ENCODE measurements at places on chromosomes 13 and 19.

DNA sequence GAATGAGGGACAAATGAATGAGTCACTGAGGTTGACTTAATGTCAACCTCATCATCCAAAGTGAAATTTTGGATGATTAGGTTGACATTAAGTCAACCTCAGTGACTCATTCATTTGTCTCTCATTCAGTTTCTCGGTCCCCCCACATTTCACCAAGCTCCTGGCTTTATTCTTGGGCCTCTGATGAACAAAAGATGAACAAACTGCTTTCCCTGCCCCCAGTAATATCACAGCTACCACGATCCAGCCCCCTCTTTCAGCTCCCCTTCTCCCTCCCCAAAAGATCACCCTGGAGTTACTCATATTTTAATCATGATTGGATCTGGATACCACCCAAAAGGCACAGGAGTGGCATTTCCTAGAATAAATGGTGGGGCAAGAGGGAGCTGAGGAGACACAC, 10.8 kb downstream of the CEACAM18 start:
- DNase-seq, result no peak

DNA sequence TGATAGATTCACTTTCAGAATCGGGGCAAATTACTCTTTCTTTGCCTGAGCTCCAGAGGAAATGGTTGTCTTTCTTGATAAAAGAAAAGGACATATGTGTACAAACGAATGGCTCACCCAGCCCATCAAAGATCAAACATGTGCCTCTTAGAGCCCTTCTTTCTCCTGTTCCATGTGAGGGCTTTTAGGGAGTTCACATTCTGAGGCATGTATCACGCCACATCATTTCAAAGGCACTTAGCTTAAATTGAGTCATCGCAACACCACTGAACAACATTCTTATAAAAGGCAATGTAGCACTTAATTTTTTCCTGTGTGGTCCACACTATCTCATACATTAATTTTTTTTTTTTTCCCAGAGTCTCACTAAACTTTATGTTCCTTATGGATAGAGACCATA, 521.0 kb downstream of the SUCLA2 start:
- DNase-seq, result no peak

DNA sequence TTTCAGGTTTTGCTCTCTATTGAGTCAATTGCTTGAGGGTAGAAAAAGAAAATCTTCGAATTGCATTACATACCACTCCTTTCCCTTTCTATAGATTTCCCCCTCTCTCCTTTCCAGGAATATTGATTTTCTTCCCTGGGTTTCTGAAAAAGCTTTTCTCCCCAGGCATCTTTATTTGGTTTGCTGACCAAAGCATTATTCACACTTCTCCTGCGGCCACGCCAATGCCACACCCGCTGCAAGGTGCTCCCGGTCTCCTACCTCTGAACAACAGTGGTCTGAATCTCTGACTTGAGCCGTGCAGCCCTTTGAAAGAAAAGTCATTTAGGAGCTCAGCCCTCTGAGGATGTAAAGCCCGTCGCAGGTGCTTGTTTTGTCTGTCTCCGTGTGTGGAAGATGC, 350.9 kb upstream of the TMTC4 start:
- no peak for DNase-seq

GRCh38 chr19:35717665-35718344, at the start of gene KMT2B:
TSS of gene KMT2B (plus strand) at chr19:35718003. CDS start at chr19:35718019, 16 bp downstream.
- DNase-seq, result no peak

- DNase-seq, result no peak
Measured at GRCh38 chr13:67791047-67791446, 560.9 kb upstream of the PCDH9 start.

DNA sequence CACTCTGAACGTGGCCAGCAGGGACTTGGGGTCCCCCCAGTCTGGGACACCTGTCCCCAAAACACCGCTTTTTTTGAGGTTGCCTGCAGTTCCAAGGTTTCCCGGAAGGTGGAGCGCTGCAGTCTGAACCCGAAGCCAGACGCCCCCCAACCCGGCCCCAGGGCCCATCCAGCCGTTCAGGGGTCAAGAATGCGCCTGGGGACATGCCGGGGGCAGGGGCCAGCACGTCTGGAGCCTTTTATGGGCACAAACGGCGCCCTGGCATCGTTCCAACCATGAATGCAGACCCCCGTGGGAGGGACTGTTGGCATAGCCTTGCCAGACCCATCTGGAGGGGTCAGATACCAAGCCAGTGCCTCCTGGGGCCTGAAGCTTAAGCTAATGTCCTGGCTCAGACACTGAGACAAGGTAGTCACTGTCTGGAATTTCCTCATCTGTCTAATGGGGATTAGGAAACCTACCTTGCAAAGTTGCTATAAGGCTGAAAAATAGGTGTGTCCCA, 6.9 kb downstream of the S1PR5 start:
- DNase-seq, result no peak

DNA sequence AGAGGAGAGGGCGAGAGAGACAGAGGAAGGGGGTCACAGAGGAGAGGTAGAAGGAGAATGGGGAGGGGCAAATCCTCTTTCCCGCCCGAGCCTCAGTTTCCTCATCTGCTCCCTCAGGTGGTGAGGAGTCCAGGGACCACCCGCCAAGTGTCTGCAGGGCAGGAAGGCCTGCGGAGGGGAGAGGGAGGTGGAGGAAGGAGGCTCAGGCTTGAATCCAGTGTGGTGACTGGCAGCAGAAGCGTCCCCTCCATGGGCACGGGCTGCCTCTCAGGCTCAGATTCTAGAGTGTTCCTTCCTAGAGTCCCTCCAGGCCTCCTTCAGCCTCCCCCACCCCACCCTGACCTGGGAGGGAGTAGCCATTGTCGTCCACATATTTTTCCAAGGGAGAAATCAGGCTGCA, 16.5 kb upstream of the GARIN5A start:
- no peak for DNase-seq

DNA sequence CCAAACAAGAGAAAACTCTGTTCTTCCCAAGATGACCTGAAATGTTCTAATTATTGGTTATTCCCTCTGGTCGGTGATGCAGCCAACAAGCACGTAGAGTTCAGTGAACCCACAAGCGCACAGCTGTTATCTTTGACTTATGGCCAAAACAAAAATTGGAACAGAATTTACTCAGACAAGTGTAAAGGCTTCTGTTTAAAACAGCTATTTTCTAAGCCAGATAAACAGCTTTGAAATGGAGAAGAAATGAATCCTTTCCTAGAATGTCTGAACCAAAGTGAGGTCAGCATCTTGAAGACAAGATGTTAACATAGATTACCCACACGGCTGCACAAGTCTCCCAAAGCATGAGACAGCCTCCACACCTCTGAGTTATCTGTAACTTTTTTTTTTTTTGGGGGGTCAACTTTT, 669.2 kb downstream of the DIAPH3 start:
- DNase-seq, result no peak

DNA sequence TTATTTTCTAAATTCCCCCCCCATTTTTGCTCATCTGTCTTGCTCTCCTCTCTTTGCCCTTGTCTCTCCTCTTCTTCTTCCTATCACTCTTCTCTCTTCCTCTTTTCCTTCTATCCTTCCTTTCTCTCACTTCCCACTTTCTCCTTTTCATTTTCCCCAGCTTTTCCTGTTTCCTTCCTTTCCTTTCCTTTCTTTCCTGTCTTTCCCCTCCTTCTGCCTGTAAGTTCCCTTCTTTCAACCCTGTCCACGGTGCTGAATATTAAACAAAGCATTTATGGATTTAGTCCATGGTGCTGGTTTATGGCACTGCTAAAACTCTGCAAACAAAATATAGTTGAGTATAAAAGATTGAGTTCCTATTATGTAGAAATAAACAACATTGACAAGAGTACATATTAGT, 27.6 kb downstream of the SCEL start:
- no peak for DNase-seq

DNA sequence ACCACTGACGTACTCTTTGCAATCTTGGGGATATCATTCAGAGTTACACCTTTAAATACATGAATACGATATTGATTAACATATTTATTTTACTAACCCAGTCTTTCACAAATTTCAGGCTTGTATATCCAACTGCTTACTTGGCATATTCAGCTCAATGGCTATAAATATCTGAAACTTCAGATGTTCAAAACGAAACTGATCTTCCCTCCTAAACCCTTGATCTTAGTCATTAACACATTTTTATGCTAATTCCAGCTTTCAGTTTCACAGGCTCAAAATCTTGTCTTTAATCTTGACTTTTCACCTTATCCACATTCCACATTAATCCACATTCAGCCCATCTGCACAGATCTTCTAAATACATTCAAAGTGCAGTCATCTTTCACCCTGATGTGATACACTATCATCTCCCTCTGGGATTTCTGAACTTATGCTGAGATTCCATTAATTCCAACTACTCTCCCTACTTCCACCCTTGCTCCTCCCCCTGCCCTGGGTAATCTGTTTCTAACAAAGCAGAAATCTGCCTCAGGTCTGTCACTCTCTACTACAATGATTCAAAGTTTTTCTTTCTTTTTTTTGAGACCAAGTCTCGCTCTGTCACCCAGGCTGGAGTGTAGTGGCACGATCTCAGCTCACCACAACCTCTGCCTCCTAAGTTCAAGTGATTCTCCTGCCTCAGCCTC, 387.2 kb downstream of the GPC5 start:
- no peak for DNase-seq

DNA sequence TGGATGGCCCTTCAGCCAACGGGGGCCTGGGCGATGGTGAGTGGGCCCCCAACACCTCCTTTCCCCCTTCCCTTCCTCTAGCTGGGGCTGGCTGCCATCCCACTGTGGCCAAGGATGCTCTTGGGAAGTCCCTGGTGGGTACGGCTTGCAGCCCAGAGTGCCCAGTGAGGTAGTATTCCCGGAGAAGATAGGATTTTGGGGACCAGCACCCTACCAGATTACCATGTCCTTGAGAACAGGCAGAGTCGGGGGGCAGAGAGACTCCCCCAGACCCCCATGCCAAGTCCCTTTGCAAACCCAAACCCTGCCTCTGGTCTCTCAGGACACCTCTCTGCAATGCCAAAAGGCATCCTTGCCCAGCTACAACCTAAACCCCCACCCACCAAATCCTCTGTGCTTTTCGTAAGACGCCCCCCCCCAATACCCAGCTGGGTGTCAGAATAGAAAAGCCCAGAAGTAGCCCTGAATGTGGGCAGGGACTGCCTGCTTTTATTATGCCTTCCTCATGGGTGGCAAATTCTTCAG, 1.7 kb downstream of the HIF3A start:
- no peak for DNase-seq

DNA sequence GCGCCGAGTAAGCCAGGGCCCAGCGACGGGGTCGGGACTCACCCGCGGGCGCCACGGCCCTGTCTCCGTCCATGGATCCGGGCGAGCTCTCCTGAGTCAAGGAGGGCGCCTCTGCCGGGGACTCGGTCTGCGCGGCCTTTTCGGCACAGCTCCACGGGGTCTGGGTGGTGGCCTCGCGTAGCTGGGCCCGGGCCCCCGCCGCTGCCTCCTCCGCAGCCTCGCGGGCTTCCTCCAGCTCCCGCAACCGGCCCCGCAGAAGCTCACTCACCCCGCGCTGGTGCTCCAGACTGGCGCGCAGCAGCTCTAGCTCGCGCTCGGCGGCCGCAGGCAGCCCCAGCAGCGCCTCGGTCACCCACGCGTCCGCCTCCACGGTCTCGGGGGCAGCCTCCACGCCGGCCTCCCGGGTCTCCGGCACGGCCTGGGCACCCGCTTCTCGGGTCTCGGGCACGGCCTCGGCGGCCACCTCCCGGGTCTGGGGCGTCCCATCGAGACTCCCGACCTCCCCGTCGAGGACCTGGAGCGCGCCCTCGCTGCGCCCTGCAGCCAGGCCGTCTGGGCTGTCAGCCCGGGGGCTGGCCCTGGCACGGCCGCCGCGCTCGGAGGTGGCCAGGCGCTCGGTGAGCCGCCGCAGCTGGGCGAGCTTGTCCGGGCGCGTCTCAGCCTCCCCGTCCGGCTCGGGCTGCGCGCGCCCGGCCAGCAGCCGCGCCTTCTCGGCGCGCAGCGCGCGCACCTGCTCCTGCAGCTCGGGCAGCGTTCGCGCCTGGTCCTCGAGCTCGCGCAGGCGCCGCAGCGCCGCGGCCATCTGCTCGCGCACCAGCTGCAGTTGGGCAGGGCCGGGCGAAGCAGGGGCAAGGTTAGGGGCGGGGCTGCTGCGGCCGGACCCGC, 8.4 kb downstream of the KANK3 start:
- peak; percentile 83 for DNase-seq

DNA sequence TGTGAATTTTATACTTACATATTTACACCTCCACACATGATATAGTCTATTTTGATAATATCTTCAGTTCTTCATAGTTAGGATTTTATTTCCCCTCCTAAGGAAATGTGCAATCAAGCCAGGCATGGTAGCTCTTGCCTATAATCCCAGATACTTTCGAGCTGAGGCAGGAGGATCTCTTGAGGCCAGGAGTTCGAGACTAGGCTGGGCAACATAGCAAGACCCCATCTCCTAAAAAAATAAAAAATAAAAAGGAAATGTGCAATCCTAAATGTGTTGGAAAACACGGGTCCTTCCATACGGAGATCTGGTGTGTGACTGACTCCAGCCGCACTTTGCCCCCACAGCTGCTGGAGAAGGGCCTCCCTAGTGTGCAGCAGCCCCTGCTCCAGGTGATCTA, 71.5 kb downstream of the ZAR1L start:
- DNase-seq, result no peak

GRCh38 chr13:40609972-40610726, 56.3 kb downstream of the FOXO1 start:
- no peak for DNase-seq

- DNase-seq, result no peak
Measured at GRCh38 chr13:31053091-31053490, 108.6 kb downstream of the HSPH1 start.

- no peak for DNase-seq
Measured at GRCh38 chr19:13640611-13641010, 123.7 kb upstream of the MRI1 start.

DNA sequence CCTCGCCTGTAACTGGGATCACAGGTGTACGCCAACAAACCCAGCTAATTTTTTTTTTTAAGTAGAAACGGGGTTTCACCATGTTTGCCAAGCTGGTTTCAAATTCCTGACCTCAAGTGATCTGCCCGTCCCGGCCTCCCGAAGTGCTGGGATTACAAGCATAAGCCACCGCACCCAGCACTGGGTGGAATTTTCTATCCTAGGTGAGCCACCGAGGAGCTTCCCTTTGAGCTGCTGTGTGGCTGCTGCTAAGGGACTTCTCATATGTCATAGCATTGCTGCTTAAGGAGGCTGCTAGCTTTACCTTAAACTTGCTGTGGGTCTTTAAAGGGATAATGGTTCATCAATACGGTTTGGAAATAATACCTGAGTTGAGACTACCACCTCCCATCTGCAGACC, 2.9 kb upstream of the AMER2 start:
- no peak for DNase-seq

DNA sequence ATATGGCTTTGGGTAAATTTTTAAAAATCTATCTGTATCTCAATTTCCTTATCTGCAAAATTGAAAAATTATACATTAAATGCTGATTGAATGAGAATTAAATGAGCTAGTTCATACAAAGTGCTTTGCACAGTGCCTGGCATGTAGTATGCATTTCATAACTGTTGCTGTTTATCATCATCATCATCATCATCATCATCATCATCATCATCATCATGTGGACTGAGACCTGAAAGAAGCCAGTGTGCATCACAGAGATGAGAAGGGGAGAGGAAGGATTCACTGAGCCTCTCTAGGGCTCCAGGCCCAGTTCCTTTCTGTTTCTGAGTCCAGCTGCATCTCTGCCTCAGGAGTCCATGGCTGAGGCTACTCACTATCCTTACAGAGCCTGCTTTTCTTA, 6.9 kb upstream of the ZC3H13 start:
- no peak for DNase-seq

- DNase-seq, result no peak
Measured at GRCh38 chr19:4174895-4175668, 7.3 kb downstream of the SIRT6 start.

- no peak for DNase-seq
Measured at GRCh38 chr13:40432018-40432978, 234.1 kb downstream of the FOXO1 start.
